A549 treated with ZK216348 at 1 μM for 4 hours (cell line): ENCODE measurements at places on chromosomes 6 and 20. TPM values are rescaled to one million over a fixed set of nuclear protein-coding genes. Genes with fewer than 3 reads are reported as not detected.

The SLA2 gene
- 0.12 TPM in 1 of 5 replicates, not detected in the others for total RNA-seq

The VGLL2 gene
- total RNA-seq, result not detected in 5 replicates

The UBD gene
- total RNA-seq, result 0.35 to 0.74 TPM (median 0.53 TPM) in 5 replicates

The AGER gene
- total RNA-seq, result 1.5 to 3.1 TPM (median 2.6 TPM) in 5 replicates

The NEU1 gene
- total RNA-seq, result 20.9 to 35.3 TPM (median 29.4 TPM) in 5 replicates

The CD24 gene
- total RNA-seq, result 217 to 292 TPM (median 287 TPM) in 5 replicates

The BNIP5 gene
- total RNA-seq, result not detected in 5 replicates

The BPIFA1 gene
- total RNA-seq, result not detected in 5 replicates

The NHLRC1 gene
- 1.3 to 2.3 TPM (median 1.6 TPM) in 5 replicates for total RNA-seq

The SYTL3 gene
- total RNA-seq, result 1.1 to 1.8 TPM (median 1.4 TPM) in 5 replicates

The DEFB124 gene
- not detected in 5 replicates for total RNA-seq

The NFKBIL1 gene
- total RNA-seq, result 5.9 to 13.0 TPM (median 12.5 TPM) in 5 replicates

The WFDC12 gene
- total RNA-seq, result not detected in 5 replicates

The VARS1 gene
- 43.4 to 61.7 TPM (median 60.4 TPM) in 5 replicates for total RNA-seq

The MATN4 gene
- total RNA-seq, result 0.13 to 0.19 TPM in 2 of 5 replicates, not detected in the others

The SNX21 gene
- total RNA-seq, result 6.9 to 12.6 TPM (median 11.5 TPM) in 5 replicates
